Osteocyte (in vitro differentiated cells): ENCODE measurements at places on chromosomes 11 and 22.

DNA sequence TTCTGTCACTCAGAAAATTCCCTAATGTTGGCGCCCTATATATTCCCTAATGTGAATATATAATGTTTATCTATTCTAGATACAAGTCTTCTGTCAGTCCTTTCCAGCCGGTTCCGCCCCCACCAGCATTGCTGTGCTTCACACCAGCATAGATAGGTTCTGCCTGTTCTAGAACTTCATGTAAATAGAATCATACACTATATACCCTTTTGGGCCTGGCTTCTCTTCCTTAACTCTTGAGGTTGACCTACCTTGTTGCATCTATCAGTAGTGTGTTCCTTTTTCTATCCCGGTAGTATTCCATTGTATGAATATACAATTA is 34.6 kb downstream of the OTOG start:
- no peak for DNase-seq

GRCh38 chr11:113274713-113275582 is 39.4 kb upstream of the TTC12 start:
- no peak for DNase-seq

DNA sequence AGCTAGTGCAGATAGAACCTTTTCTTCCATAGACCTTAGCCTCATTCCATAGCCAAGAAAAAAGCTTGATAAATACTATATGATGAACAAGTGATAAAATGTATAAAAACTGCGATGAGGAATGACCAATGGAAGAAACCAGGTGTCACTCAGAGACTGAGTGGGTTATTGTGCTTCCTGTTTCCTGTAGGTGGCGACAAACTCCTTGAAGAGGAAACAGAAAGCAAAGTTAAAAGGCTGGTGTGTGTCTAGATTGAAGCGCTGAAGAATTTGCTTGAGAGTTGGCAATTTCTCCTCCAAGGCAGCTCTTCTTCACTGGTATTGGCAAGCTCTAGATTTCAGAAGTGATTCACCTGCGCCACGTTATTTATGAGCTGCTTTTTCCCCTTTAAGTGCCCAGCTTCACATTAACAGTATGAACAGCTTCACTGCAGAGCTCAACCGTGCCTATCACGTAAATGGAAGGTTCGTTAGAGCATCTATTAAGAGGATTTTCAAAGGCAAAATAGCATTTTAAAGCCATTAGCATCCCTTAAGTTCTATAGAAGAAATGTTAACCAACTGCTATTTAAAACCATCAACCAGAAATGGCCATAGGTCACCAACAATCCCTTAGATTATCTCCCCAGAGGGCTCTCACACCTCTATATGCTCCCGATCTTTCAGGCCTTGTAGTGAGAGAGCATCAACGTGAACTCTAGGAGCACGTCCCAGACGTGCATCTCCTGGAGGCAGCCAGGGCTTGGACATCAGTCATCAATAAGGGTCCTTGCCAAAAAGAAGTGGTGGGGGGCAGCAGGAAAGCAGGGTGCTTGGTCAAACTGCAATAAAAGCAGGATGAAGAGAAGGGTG is 179.4 kb downstream of the CADM1 start:
- DNase-seq: no peak

DNA sequence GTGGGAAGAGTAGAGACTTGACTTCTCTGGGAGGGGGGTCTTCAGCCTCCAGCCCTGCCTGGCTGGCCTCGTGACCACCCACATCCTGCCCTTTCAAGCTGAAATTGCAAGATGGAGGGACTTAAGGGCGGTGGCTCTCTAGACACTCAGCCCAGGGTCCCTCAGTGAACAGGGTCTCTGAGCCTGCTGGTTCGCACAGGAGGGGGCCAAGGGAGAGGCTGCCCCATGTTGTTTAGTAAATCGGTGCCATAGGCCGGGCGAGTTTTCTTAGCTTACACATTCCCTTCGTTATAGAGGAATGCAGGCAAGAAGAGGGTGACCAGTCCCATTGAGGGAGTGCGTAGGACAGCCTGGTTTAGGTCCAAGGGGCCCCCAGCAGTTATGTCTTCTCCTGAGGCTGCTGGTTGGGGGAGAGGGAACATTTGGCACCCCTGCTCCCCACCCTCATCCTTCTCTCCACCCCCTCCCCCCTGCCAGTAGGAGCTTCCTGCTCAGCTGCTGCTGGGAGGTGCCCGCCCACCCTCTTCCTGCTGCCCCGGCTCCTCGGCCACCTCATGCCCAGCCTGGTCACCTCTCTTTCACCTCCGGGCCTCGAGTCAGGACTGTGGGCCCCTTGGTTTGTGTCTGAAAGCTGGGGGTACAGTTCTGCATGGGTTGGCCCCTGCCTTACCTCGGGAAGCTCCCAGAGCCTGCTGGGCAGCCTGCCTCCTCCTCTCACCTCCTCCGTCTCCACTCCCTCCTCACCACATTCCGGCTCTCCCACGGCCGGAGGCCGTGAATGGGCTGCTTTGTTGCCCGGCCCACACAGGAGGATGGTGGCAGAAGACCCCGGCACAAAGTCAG is 3.9 kb downstream of the FRMD8 start:
- no peak for DNase-seq

- no peak for DNase-seq
These were observed 114.5 kb downstream of the TIMP3 start for GRCh38 chr22:32916025-32916424.

GRCh38 chr11:18706330-18707243 is 8.0 kb downstream of the TMEM86A start:
- DNase-seq: no peak
